ENCODE measurements at places on chromosomes 16 and 17.

DNA sequence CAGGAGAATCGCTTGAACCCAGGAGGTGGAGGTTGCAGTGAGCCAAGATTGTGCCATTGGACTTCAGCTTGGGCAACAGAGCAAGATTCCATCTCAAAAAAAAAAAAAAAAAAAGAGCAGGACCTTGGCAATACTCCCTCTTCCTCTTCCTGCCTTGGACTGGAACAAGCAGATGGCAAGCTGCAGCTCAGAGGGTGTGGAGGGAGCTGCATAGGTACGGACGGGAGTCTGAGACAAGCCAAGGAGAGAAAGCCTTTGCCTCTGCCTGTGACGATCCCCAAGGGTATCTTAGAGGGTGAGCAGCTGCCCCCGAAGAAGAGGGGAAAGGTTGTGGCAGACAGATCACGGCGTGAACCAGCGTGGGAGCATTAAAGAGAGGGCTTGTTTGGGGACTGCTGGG is 109.2 kb downstream of the AIPL1 start:
- DNase-seq, result no peak

DNA sequence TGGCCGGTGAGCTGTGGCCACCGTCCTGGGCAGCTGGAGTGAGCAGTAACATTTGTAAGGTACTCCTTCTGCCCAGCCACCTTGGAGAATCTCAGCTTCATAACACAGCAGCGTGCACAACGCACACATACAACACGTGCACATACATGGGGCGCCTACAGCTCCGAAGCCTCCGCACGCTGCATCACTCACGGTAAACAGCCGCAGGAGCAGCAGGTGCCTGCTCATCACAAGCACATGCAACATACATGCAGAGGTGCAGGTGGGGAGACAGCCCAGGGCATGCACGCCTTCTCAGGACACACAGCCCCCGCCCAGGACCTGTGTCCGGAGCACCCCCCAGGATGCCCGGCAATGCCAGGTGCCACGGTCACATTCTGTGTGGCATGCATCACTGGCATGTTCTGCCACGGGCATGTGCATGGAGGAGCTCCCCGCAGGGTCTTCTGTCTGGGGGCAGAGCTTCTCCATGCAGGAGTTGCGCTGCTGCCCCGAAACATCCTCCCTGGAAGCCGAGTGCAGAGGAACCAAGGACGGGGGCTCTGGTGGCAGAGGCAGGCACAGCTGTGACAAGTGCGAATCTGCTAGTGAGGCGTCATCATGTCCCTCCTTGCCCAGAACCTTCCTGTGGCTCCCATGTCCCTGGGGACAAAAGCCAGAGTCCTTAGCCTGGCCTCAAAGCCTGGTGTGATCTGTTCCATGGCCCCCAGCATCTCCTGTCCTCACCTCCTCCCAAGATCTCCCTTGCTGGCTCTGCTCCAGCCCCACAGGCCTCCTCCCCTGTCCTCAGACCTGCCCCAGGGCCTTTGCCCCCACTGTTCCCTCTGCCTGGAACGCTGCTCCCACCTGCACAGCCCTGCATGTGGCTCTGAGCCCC is 184.0 kb upstream of the GSE1 start:
- DNase-seq, result no peak

- DNase-seq, result no peak
These were observed 151.9 kb downstream of the SALL1 start for GRCh38 chr16:50999181-50999580.

DNA sequence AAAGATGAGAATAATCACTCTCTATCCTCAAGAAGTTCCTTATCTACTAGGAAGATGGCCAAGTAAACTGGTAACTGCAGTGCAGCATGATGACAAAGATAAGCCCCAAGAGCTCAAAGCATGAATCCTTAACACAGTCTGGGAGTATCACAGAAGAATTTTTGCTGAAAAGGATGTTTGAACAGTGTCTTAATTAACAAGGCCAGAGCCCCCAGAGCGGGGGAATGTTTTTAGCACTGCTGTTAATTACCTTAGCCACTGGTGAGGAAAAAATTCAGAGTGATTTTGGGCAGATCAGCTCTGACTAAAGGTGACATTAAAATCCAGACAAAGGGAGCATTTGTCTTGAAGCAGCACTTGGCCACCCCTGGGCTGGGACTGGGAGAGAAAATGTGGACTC is 30.1 kb downstream of the ADAMTS18 start:
- no peak for DNase-seq

DNA sequence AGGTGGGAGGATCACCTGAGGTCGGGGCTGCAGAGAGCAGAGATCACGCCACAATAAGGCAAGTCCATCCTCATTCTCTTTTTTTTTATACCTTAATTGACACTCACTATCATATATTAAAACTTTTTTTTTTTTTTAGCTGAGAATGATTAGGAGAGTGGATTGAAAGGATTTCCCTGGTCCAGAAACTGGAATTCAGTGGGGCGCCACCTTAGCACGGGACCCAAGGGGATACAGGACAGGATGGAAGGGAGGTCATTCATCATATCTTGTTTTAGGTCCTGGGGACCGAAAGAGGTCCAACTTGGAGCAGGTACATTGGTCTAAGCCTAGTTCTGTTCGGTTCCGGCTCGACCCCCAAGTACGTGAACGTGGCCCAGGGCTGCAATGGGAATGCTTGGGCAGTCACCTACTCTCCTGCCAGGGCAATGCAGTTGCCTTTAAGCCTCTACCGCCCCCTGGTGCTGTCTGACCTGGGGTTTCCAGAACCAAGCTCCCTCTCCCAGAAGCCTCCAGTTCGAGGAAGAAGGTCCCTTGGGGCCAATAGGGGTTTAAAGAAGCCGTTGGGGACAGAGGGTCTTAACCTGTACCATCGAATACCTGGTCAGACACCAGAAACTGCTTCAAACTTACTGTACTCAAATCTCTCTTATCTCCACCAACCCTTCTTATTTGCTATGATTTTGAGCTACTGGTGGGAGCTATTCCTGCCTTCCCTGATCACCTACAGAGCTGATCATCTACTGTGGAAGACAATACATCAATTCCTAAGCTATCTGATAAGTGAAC is 19.9 kb upstream of the GPATCH8 start:
- DNase-seq, result no peak

All from esophagus squamous epithelium (tissue), 5 donors.